ENCODE measurements at places on chromosomes 12 and 14.

GRCh38 chr14:105475269-105476096 lies 862 bp downstream of the CRIP2 start:
- DNase-seq: no peak

DNA sequence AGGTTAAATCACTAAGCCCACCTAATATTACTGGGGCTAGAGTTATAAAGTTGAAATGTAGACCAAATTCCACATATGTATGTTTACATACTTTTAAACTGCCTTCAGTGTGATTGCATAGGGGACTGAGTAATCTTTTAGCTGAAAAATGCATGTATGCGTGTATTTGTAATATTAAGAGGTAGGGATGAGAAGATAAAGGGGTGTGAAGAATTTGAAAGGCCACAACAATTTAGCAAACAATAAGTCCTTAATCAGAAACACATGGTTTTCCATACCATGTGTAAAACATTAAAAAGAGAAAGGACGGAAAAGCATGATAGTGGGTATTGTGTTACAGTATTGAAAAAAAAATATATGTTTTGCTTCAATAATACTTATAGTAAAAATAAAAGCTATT lies 919.9 kb upstream of the FLRT2 start:
- DNase-seq: no peak

DNA sequence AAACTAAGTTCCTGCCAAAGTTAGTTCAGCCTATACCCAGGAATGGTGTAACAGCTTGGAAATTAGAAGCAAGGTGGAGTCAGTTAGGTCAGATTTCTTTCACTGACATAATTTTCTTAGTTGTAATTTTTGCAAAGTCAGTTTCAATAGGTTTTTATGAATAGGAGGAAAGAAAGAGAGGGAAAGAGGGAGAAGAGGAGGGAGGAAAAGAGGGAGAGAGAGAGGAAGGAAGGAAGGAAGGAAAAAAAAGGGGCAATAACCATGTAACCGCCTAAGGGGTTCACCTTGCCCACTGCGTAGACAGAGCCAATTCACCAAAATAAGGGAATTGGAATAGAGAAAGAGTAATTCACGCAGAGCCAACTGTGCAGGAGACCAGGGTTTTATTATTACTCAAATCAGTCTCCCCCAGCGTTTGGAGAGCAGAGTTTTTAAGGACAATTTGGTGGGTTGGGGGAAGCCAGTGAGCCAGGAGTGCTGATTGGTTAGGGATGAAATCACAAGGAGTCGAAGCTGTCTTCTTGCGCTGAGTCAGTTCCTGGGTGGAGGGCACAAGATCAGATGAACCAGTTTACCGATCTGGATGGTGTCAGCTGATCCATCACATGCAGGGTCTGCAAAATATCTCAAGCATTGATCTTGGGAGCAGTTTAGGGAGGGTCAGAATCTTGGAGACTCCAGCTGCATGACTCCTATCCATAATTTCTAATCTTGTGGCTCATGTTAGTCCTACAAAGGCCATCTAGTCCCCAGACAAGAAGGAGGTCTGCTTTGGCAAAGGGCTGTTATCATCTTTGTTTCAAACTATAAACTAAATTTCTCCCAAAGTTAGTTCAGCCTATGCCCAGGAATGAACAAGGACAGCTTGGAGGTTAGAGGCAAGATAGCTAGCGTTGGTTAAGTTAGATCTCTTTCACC lies 126.0 kb upstream of the AMIGO2 start:
- DNase-seq: no peak

- no peak for DNase-seq
These were observed 47.2 kb downstream of the ALDH1L2 start for GRCh38 chr12:105036937-105037649.

- DNase-seq: no peak
These were observed 222.9 kb upstream of the LMO3 start for GRCh38 chr12:16828891-16829290.

DNA sequence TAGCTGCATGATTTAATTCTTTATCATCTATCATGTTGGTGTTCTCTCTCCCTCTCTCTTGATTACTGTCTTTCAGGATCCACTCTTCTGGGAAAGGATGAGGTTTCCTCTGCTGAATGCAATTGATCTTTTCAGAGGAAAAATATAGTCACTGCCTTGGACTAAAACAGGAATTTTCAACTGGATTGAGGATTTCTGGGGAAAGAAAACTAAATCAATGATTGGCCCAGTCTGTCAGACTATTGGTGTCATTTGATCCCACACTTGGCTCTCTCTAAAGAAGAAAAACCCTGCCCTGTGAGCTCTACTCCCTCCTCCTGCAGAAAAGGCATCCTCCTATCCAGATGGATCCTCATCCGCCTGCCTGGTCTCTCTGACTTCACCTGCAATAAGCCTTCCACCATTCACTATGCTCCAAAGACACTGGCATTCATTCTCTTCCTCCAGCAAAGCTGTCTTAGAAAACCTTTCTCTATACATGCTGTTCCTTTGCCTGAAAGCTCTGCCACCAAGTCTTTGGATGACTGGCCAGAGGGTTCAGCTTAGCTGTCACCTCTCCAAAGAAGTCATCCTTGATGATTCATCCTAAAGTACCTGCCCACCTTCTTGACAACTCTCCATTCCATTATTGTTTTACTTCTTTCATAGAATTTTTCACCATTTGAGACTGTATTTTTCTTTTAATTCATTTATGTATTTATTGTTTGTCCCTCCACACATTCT lies 127.7 kb upstream of the CAND1 start:
- peak; percentile 34 for DNase-seq

- DNase-seq: no peak
These were observed 114.1 kb downstream of the RFLNA start for GRCh38 chr12:124408822-124409517.

DNA sequence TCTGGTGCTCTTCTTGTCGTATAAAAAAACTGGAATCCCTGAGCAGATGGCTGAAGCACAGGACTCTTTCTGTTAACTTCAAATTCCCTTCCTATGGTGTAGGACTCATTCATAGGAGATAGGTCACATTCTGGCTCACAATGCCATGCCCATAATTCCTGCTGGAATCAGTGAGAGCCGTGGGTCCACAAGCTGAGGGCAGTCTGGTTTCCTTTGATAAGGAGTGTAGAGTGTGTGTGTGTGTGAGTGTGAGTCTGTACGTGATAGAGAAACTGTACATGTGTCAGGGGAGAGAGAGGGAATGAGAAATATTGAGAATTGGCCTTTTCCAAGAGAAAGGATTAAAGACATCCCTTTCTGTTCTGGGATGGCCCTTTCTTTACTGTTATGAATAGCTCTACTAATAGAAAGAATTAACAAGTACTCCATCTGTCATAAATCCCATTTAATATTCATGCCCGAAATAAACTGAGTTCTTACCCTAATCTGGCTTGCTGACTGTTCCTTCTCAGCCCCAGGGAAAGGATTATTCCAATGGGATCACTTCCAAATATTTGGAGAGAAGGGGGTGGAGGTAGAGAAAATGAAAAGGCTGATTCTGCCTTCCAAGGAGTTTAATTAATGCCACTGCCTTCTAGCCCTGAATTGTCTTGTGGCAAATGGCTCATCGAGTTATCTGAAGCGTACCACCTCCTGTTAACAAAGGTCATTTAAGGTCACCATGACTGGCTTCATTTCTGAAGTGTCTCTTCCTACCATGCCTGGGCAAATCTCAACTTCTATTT lies 79.0 kb downstream of the TMX1 start:
- DNase-seq: no peak

DNA sequence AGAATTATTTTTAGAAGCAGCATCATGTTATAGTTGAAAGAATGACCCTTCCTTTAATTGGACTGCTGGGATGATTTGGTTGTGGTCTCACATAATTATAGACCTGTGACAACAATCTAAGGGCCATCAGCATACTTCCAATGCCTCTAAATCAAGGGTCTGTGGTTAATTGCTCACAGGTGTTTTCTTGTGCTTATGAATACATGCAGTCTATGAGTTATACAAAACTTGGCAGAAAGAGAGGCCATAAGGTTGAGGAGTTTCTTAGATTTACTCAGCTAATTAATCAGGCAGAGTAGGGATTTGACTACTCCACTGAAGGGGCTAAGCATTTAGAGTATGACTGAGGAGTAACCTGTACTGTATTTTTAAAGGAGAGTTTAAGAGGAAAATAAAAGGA lies 37.0 kb upstream of the FRMD6 start:
- DNase-seq: no peak

DNA sequence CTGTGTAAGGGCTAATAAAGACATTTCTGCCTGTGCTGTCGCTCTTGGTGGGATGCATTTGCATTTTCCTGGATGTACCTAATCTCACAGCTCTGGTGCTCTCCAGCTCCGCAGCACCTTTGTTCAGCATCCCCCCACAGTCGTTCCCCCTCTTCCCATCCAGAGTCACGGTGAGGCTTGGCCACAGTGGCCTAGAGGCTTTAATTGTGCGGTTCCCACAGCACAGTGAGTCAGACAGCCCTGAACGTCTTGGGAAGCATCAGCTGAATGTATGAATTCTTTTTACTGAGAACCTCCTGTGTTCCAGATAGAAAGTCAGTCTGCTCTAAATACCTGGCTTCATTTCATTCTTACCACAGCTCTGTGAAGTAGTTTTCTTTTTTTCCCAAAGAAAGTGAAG lies 28.7 kb downstream of the MLXIP start:
- DNase-seq: no peak

- no peak for DNase-seq
These were observed 132.7 kb upstream of the DDHD1 start for GRCh38 chr14:53285821-53286220.

GRCh38 chr12:103850429-103850828 lies 9.4 kb upstream of the NT5DC3 start:
- no peak for DNase-seq

DNA sequence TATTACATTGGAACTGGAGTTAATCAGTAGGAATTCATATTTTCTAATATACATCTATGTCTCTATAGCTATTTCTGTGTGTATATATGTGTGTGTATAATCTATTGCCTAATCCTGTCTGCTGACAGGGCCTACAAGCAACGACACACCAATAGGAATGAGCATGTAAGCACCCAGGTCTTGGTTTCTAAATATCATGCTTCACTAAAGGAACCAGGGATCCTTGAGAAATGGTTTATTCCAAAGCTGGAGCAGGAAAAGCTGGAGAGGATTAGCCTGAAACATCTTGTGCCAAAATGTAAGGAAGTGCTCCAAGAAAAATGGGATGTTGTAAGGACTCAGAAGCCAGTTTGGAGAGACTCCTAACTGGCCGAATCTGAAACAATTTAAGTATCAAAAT lies 29.3 kb upstream of the LGALS3 start:
- no peak for DNase-seq

DNA sequence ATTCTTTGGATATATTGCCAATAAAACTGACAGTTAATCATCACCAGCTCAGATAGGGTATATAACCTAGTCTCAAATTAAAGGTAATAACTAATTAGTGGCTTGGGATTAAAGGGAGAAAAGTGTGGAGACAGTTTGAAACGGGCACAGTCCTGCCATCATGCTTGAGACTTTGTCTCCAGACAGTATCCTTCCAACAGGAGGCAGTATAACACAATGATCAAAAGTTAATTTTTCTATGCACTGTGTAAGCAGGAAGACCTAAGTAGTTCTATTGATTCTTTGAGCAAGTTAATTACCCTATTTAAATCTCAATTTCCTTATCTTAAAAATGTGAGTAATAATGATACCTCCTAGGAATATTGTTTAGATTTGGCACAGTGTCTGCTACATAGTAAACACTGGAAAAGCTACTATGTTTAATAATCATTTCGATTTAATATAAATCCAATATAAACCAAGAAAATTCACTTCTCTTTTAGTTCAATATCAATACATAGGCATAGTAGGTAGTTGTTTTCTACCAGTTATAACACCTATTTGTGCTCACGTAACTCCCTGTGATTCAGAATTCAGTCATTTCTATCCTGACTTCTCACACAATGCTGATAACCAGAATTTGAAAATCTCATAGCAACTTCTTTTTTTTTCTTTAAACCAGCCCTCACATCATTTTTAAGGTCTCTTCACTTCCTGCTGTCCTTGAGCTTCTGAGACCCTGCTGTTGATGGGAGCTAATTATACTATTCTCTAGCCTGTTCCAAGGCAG lies 53.7 kb downstream of the GALNT4 start:
- no peak for DNase-seq

DNA sequence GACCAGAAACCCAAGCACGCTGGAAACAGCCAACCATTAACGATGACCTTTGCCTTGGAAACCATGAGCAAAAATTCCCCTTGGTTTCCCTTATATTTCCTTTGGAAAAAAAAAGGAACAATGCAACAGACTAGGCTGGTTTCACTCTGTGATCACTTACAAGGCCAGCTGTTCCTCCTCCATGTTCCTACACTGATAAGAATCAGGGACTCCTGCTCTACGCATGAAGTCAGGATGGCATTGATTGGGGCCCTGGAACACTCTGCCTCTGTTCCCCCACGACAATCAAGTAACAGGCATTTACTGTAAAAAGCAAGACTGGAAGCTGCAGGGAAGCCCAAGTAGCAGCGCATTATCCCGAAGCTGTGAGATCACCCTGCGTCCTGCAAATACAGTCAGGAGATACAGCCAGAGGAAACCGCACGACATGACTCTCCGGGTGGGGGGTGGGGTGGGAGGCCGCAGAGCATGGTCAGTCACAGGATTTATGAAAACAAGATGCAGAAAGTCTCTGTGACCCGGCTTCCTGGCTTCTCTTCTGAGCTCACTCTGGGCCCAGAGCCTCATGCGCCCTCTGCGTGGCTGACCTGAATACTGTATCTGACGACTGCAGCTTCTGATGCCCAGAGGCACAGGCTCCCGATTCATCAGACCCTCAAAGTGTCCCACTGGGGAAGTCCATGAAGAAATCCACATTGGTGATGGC lies 31.1 kb downstream of the SSH1 start:
- DNase-seq: no peak

- no peak for DNase-seq
These were observed 28.8 kb upstream of the LMO3 start for GRCh38 chr12:16634786-16635185.

DNA sequence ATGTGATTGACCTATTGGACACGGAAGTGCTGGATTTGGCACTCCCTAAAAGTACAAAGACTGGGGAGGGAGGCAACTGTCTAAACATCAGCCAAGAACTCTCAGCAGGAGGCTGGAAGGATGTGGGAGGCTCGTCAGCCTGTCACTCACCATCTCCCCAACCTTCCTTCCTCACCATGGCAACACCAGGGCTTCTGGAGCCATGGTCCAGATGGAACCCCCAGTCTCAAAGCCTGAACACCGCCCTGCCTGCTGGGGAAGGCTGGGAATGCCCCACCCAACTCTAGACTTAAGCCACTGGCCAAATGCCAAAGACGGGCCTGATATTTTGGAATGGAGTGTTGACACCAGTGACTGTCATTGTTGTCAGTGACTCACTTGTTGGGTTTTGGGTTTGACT lies 55.3 kb downstream of the GALNT16 start:
- DNase-seq: no peak

Measured in activated CD4-positive, alpha-beta T cell treated with anti-CD3 and anti-CD28 coated beads for 48 hours (primary cell).